HepG2 (cell line): ENCODE measurements at places on chromosomes 5 and 9.

GRCh38 chr9:21931428-21931827 is 62.8 kb downstream of the CDKN2A start:
- DNase-seq = no peak

DNA sequence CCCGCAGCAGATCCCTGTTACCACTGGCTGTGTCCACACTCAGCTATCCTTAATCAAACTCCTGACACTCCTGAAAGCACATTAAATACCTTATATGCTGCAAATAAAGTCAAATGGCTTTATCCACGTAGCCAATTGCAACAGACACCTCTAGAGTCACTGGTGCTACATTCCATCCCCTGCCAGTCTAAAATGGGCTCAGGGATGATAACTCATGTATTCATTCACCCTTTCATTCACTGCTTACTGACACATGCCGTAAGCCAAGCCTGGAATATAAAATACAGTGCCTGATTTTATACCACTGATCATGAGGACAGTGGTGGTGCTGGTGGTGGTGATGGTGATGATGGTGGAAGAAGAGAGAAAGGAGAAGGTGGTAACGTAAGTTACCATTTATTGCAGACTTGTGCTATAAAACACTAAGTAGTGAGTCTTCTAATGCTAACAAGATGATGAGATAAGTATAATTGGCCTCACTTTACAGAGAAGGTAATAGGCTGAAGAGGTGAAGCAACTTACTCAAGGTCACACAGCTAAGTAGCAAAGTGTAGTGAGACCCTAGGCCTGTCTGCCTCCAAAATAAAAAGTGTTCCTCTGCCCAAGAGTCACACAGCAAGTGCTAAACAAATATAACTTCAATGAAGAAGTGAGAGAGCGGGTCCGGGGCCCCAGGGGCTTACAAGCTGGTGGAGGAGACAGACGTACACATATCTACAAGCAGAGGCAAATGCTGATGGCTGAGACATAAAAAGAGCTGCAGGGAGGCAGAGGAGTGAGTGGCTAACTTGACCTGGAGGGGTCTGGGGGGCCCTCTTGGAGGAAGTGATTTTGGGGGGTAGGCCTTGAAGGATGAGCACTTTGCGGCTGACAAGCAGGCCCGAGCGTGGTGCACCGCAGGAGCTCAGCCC is 1.2 kb downstream of the TTLL11 start:
- no peak for DNase-seq

DNA sequence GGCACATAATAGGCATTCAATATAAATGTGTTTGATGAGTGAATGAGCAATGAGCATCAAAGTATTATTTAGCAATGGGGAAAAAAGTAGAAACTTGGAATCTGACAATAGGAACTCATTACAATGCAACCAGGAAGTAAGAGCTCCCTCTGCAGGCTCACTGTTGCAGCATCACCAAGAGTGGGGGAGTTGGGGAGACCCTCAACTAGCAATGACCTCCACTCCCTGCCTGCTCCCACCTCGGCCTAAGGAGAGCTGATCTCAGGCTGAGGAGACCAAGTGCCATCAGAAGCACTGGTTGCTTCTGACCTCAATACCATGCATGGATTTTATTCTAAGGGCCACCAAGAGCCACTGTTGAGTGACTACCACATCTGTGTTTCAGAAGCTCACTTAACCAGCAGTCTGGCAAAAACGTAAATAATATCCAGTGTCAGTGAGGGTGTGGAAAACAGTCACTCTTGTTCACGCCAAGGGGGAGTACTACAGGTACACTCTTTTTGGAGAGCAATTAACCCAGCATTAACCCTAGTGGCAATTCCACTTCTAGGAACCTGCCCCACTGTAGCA is 8.0 kb downstream of the VDAC1 start:
- no peak for DNase-seq

- no peak for DNase-seq
Observed at GRCh38 chr5:138240650-138241385, 27.7 kb upstream of the CDC23 start.

DNA sequence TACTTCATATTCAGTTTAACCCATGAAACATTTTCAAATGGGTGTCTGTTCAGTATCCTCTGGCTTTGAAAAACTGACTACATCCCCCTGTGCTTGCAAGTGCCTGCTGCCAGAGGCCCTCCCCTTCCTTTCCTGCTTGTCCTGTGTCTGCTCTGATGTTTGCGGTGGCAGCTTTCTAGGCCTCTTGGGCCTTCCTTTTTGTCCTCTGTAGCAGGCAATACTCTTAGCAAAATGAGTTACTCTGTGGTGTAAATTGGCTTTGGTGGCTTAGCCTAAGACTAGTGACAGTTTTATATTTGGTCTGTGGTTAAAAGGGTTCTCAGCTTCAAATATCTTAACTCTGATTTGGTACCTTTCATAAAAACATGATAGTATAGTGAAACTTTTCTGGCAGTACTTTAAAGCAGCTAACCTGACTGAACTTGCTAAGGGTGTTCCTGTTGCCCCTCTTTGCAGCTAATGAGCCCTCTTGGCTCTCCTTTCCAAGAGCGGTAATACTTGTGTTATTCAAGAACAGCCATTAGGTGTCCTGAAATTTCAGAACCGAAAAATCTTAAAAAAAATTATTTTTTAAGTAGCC is 76.6 kb downstream of the GOLM1 start:
- no peak for DNase-seq

- DNase-seq = peak; percentile 94
Observed at GRCh38 chr5:177370488-177371119, 12.9 kb downstream of the RGS14 start.

DNA sequence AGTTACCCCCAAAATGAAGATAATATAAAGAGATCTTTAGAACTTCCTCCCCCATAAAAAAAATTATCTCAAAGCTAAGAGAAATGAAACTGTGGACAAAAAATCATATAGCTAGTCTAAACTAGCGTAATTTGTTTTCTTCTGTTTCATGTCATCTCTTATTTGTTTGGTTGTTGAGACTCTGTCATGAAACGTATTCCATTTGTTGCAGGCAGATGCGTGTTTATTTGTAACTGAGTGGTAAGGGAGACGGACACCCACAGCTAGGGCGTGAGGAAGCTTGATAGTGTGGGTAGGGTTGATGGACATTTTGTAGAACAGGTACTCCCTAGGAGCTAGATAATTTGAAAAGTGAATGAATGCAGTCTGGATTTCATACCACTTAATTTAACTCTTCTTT is 41.9 kb downstream of the OSTF1 start:
- no peak for DNase-seq

DNA sequence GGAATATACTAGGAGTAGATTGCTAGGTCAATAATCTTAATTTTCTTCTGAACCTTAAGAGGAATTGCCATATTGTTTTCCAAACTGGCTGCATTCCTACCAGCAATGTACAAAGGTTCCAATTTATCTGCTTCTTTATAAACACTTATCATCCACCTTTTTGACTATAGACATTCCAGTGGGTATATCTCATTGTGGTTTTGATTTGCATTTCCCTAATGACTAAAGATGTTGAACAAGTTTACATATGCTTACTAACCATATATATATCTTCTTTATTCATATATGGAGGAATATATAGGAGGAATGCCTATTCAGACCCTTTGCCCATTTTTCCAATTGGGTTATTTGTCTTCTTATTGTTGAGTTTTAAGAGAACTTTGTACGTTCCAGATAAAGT is 7.6 kb downstream of the DNAJC18 start:
- DNase-seq = no peak

GRCh38 chr9:134962065-134962972 is 44.6 kb upstream of the FCN1 start:
- no peak for DNase-seq

- no peak for DNase-seq
Observed at GRCh38 chr5:111425205-111425604, 87.1 kb downstream of the STARD4 start.

DNA sequence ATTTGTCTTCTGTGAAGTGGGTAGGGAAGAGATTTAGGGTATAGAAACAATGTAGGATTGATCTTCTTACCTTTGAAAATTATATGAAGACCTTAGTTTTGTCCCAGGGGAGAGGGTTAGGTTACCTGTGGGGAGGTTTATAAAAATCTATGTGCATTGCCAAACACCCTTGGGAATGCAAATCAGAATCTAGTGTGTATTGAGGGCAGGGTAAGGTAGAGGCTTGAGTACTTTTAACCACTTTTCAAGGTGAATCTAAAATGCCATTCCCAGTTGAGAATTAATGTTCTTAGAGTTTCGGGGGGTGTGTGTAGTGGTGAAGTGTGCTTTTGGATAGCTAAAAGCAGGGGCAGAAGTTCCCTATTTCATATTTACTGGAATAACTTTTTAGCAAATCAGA is 288.4 kb downstream of the CD180 start:
- no peak for DNase-seq

GRCh38 chr9:105710638-105711037 is 16.3 kb downstream of the TMEM38B start:
- no peak for DNase-seq

DNA sequence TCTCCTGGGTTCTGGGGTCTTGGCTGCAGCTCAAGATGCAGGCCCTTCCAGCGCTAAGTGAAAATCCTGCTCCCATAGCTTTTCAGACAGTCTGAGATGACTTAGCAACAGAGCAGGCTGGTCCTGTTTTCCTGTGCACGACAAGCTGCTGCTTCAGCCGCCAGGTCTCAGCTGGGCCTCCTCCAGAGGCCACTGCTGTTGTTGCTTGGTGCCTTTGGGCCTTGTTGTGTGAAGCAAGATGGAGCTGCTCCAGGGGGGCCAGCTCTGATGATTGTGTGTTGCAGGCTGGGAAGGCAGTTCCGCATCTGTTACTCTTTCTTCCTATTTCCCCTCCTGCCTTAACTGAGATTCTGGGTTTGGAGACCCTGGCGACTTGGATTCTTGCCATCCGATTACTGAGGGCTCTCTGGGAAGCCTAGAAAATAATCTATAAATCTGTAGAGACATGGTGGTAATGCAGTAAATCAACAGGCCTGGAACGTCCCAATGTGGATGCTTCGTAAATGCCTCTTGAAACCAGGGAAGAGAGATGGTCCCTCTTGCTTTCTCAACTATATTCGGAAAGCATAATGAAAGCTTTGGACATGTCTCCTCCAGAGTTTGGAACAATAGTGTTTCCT is 3.2 kb downstream of the MAP1B start:
- DNase-seq = no peak

DNA sequence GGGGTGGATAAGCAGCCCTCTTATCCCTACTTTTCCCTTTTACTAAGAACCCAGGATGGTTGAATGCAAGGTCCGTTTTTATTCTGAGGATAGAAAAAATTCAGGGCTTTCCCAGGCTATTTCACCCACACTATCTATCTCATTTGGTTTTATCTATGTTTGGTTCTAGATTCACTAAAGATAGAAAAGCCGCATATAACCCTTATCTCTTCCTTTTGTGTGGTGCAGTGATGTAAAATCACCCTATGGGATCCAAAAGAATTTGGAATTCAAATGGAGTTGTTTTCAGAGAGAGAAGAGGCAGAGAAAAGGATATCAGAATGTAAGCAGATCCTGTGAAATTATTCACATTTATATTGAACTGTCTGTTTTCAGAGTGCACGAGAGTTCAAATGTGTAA is 236.3 kb upstream of the RFX3 start:
- no peak for DNase-seq

- DNase-seq = no peak
Observed at GRCh38 chr5:135265497-135266302, 133.3 kb downstream of the MACROH2A1 start.

GRCh38 chr5:94944160-94944559 is 325.7 kb downstream of the SLF1 start:
- no peak for DNase-seq

DNA sequence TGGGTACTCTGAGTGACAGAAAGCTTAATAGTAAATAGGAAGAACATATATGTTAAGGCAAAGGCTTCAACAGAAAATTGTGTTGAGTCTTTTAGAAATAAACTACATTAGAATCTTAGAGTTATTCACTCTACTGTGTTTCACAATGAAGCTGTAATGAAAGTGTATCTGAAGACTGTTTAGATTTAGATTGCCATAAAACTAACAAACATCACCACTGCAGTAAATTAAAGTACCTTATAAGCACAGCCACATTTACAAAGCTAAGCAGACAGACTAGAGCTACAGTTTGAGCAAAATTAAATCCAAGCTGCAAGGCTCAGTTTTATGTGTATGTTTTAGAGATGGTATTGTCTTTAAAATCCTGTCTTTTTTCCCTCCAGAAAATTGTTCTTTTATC is 172.4 kb downstream of the PBX3 start:
- no peak for DNase-seq

- DNase-seq = no peak
Observed at GRCh38 chr5:59586841-59587240, 306.7 kb downstream of the PDE4D start.

DNA sequence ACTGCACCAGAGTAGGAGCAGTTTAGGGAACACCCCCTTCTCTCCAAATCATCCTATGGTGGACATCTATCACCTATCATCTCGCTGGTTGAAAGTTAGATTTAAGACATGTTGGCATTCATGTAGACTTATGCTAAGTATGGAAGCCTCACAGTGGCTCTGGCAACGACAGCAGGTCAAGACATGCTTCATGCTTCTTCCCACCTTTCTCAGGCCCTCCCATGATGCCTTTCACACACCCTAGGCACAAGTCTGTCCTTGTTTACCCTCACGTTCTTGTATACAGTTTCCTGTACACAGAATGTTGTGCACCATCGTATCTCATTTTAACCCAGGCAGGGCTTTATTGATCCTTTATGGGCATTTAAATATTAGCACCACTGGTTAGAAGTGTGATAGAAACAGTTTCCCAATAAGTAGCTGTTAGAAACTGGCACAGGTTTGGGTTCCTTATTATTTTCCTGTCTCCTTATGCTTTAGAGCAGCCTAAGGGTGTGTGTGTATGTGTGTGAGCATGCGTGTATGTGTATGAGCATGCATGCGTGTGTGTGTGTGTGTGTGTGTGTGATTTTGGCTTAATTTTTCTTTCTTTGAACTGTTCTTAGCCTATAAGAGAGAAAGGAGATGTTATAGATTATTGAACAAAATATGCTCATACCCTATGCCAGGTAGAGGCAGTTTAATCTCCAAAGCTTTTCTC is 160.6 kb downstream of the NTRK2 start:
- DNase-seq = no peak

DNA sequence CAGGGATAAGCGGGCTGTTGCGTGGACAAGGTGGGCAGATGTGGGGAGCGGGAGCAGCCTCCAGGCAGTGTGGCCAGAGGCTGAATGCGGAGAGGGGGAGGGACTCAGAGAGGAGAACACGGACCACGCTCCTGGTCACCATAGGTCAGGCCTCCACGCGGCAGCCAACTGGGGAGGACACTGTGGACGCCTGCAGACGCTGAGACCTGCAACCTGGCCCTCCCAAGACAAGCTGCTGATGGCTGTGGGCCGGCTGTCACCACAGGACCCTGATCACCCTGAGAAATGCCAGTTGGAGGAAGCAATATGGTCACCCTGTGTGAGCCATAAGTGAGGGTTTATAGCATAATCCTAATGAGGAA is 16.8 kb downstream of the LPCAT1 start:
- DNase-seq = no peak

GRCh38 chr5:169717288-169717687 is 80.2 kb downstream of the DOCK2 start:
- no peak for DNase-seq
